HS-27A (cell line): ENCODE measurements at places on chromosomes 12 and 14.

GRCh38 chr12:87259391-87259790 is 769.8 kb downstream of the C12orf50 start:
- no peak for DNase-seq

DNA sequence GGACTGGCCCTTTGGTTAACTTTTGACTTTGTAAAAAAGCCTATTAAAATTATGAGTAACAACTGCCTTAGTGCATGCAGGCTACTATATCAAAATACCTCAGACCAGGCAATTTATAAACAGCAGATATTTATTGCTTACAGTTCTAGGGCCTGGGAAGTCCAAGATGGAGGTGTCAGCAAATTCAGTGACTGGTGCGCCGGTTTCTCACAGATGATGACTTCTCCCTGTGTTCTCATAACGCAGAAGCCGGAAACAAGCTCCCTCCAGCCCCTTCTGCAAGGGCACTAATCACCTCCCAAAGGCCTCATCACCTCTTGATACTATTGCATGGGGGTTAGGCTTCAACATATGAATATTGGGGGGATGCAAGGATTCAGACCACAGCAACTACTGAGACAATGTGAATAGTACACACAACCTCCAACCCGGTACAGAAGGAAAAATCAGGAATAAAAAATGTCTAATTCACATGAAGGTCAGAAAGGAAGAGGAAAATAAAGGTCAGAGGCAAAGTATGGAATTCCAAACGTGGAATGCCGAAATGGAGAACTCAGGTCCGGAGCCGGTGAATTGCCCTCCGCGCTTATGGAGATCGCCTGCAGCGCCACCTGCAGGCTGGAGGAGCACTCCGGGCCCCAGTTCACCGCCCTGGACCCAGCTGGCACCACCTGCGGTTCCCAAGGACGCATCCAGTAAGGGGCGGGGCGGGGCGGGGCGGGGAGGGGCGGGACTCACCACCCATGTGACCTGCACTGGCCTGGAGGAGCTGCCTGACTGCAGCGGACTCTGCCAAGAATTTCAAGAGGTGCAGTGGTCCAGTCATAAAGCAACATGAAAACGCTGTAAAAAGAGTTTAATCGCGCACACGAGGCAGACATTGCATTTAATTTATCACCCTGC is 203.4 kb downstream of the KIF26A start:
- no peak for DNase-seq

- no peak for DNase-seq
These were observed 23.6 kb downstream of the ACADS start for GRCh38 chr12:120749256-120749655.

GRCh38 chr12:79927772-79928474 is 7.0 kb downstream of the PPP1R12A start:
- no peak for DNase-seq

GRCh38 chr12:123083661-123084571 is 67.0 kb downstream of the PITPNM2 start:
- no peak for DNase-seq
